ENCODE measurements at places on chromosomes 16 and 17.
A peak's percentile ranks its signal among the peaks of the same experiment; 100 is the strongest.

DNA sequence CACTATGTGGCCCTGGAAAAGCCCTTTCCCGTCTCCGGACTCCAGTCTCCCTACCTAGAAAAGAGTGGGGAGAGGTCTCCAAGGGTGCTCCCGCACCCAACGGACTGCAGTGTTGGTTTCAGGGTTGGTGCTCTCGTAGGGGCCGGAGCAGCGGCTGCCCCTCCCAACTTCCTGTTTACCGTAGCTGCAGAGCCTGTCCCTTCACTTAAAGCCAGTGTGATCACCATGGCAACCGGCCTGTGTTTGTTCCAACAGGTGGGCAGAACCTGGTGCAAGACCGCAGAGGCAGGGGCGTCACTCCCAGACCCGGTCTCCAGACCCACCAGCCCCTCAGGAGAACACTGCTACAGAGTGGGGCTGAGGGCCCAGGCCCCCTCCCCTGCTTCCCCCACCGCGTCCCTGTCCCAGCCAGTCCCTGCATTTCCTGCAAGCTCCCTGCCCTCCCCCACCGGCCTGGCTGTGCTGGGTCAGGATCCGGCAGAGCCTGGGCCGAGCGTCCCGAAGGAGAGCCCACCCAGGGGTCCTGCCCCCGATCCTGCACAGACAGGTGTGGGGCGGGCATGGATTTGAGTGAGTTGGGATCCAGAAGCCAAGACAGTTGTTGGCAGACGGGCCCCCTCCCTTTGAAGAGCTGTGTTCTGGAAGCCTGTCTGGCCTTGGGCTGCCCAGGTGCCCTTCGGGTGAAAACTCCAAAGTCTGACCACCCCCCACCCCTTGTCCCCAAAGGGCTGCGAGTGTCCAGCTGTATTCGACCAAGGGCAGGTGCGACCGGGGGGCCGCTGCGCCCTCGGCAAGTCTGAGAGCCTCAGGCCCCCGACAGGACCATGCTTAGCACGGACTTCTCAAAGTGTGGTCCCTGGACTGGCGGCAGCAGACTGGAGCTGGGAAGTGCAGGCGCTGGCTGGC lies 1.5 kb upstream of the BAIAP3 start:
- peak; percentile 30 for DNase-seq

- DNase-seq = peak; percentile 74
Measured at GRCh38 chr17:77404812-77405581, 264.2 kb downstream of the SEC14L1 start.

DNA sequence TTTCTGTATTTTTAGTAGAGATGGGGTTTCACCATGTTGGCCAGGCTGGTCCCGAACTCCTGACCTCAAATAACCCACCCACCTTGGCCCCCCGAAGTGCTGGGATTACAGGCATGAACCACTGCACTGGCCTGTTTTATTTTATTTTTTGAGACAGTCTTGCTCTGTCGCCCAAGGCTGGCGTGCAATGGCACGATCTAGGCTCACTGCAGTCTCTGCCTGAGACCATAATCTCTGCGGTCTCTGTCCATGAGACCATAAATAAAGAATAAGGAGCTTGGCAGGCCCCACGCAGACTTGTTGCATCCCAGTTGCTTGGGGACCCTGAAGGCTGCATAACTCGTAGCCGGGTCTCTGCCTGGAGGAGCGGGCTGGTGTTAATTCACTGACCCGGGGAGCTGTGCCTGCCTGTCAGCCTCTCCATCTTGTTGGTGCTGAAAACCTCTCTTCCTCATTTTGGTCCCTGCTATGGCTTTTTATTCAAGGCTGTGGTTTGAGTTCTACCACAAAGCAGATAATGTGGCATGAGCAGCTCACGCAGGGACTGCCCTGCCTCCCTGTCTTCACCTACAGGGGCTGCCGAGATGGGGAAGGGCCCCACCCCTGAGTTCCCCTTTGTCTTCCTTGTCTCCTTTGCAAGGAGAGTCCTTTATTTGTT lies 82.1 kb downstream of the MSI2 start:
- DNase-seq = no peak

- DNase-seq = no peak
Measured at GRCh38 chr17:39212195-39212810, 12.2 kb downstream of the RPL19 start.

- DNase-seq = no peak
Measured at GRCh38 chr17:28193241-28193640, 125.8 kb upstream of the TMEM97 start.

- DNase-seq = no peak
Measured at GRCh38 chr17:73356561-73357170, 44.9 kb upstream of the CDC42EP4 start.

DNA sequence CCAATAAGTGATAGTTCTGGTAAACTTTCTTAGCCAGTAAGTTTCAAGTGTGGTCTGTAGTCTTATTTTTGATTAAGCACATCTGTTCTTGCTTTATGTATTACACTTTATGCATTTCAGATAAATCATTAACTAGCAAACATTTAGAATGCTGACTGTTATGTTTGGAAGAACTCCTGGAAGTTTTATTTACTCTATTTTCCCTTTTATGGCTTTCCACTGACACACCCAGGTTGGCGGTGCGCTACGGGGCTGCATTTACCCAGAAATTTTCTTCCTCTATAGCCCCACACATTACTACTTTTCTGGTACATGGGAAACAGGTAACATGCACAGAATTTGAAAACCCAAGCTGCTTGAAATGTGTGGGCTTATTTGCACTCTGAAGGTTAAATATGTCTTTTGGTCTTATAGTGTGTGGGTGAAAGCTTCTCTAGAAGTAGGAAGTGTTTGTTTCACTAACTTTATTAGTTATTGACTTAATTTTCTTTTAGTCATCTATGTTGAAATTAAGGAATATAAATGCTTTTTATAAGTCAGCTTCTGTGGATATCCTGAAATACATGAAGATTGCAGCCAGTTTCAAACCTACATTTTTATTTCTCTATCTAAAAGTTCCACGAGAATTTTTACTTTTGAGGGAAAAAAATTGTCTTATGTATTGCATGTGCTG lies 203.7 kb downstream of the PHKB start:
- no peak for DNase-seq

GRCh38 chr16:79444572-79444971 lies 156.0 kb downstream of the MAF start:
- no peak for DNase-seq

- peak; percentile 86 for DNase-seq
Measured at GRCh38 chr16:30921748-30922419, 1.5 kb upstream of the FBXL19 start.

DNA sequence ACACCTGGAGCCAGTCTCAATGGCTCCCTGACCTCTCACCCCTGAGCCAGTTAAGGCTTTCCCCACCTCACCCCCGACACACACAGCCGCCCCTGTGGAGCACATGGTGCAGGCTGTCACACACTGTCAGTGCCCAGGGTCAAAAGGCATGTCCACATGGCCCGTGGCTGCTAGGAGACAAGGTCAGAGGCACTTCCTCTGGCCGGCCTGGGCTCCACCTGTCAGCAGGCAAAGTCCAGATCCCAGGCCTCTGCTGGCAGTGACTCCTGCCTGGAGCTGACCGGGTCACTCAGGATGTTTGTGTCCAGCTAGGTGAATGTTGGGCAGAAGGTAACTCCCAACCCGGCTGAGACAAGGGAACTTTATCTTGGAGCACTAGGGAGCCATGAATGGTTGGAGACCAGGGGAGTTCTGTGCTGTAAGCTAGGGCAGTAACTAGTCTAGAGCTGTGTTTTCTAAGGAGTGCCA lies 6.0 kb downstream of the SREBF1 start:
- DNase-seq = no peak

- peak; percentile 41 for DNase-seq
Measured at GRCh38 chr16:74999609-75000480, 1.0 kb downstream of the ZNRF1 start.

DNA sequence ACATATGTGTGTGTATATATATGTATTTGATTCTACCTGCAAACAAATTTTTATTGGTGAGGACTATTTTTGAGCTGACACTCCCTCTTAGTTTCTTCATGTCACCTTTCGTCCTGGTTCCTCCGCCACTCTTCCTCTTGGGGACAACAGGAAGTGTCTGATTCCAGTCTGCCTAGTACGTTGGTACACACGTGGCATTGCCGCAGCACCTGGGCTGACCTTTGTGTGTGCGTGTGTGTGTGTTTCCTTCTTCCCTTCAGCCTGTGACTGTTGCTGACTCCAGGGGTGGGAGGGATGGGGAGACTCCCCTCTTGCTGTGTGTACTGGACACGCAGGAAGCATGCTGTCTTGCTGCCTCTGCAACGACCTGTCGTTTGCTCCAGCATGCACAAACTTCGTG lies 29.4 kb upstream of the CACNG5 start:
- DNase-seq = no peak

DNA sequence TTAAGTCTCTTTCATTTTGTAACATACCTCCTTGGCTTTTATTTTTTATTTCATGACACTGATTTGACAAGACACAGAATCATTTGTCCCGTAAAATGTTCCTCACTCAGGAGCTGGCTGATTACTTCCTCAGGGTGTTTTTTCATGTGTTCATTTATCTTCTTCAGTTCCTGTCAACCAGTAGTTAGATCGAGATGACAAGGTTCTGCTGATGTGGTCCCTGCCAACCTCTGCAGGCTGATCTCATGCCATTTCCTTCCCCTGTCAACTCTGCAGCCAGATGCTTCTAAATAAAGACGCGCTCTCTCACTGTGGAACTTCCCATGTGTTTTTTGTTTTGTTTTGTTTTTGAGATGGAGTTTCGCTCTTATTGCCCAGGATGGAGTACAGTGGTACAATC lies 8.1 kb upstream of the CXCL16 start:
- DNase-seq = no peak

DNA sequence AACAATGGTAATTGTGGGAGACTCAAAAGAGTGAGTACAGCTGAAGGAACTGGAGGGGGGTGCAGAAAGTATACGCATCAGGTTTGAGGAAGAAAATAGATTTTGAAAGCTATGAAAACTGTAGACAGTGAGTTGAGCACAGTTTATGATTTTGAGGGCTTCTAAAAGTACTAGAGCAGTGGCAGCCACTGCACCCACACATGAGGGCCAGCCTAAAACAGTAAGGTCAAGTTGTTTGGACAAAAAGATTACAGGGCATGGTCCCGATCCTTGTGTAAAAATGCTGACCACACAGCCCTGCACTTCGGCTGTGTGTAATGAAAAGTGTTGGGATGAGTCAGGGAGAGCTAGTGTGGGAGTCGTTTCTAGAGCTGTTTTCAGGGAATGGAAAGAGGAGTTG lies 2282.1 kb downstream of the TP53TG3F start:
- DNase-seq = no peak

DNA sequence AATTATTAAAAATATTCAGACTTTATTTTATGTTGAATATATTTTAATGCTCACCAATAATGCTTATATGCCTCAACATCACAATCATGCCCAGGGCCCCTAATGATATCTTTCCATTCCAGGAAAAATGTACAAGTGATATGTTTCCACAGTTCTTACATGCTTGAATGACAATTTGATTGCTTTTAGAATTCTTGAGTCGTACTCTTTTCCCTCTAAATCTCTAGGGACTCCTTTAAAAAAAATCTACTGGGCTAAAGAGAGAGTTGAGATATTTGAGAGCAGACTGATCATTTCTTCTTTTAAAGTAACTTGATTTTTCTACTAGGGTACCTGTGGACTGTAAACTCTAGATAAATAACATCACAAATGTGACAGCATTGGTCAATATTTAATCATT lies 18.2 kb upstream of the HLF start:
- no peak for DNase-seq

DNA sequence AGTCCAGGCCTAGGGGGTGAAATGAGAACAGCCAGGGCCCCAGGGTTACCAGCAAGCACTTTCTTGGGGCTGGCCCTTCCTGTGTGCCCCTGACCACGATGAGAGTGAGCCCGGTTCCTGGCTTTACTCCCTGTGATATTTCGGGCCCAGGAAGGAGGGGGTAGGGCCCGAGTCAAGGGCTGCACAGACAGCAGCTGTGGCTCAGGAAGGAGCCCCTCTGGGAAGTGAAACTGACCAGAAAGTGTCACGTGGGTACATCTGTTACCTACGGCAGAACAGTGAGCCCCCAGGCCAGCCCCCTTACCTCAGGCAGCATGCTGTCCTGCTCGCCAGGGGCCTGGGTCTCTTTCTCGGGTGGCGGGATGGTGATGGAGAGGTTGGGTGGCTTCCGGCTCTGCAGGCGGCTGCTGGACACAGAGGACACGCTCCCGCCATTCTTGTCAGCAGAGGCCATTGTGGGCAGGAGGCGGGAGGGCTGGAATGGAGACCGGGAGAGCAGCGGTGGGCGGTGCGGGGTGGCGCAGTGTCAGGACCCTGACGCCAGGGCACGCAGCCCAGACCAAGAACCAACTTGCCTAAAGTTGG lies 13.8 kb downstream of the AANAT start:
- DNase-seq = no peak

DNA sequence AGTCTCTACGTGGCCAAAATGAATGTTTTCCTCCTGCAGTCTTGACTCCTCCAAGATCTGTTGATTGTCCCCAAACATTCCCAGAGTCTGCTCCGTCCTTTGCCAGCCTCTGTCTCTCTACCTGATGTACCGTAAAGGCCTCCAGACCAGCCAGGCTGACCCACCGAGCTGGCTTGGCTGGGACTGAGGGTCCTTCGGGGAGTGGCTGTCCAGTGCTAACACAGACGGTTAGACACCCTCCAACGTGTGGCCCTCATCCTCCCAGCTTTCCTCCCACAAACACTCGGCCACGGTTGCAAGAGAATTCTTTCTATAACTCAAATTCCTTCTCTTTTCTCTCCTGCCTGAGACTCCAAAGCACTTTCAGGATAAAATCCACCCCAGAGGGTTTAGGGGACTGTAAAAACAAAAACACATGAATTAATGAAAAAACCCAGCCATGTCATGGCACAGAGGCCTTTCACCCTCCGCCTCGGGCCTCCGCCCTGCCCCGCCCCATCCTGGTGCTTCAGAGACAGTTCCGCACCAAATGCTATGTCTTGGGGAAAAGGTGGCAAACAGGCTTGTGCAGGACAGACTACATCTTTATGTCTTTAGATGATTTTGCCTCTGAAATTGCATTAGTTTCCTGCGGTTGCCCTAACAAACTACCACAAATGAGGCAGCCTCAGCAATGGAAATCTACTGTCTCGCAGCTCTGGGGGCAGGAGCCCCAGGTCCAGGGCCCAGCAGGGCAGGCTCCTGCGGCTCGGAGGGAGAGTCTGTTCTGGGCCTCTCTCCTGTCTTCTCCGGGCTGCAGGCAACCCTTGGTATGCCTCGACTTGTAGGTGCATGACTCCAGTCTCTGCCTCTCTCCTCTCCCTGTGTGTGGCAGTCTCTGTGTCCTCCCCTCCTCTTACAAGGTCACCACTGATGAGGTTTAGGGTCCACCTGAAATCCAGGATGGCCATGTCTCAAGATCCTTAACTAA lies 72.5 kb upstream of the CBX4 start:
- DNase-seq = no peak

GRCh38 chr17:77416105-77416713 lies 275.4 kb downstream of the SEC14L1 start:
- no peak for DNase-seq

Data from effector CD4-positive, alpha-beta T cell (primary cell).